ENCODE measurements at places on chromosomes 4 and X.

GRCh38 chr4:21387683-21388082 lies 560.9 kb downstream of the KCNIP4 start:
- DNase-seq, result no peak

DNA sequence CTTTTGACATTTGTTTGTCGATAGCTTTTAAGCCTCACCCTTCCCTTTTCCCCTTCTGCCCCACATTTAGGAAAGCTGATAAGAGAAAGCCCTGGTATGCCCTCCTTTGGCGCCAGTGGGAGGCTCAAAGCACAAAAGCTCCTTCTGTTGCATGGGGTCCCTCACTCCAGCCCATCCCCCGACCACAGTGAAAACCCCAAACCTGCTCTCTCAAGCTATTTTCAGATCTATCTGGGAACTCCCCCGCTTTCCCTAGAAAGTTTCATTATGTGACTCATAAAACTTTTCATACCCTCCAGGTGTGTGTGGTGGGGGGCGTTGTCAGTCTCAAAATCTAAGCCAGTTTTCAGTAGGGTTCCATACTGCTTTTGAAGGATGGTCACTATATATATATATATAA lies 259.0 kb upstream of the PCDH7 start:
- no peak for DNase-seq

GRCh38 chr4:70849291-70849690 lies 9.6 kb upstream of the GRSF1 start:
- no peak for DNase-seq

GRCh38 chr4:144634978-144635747 lies 10.8 kb upstream of the HHIP start:
- DNase-seq, result no peak

DNA sequence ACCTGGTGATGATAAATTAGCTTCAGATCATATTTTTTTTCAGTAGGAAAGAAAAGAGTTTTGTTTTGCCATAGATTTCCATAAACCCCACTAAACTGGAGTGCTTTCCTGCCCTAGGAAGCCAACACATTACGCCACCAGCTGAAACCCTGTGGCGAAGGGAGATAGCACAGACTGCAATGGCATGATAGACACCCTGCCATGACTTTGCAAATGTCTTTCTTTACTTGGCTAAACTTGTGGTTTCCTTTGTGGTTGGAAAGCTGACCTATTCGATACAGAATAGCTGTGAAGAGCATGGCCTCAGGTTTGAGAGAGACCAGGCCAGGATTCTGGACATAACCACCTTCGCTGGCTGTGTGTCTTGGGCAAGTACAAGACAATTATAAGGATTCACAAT lies 19.1 kb downstream of the MFAP3L start:
- no peak for DNase-seq

- no peak for DNase-seq
These were observed 255.7 kb upstream of the RPS6KA3 start for GRCh38 chrX:20522420-20522819.

DNA sequence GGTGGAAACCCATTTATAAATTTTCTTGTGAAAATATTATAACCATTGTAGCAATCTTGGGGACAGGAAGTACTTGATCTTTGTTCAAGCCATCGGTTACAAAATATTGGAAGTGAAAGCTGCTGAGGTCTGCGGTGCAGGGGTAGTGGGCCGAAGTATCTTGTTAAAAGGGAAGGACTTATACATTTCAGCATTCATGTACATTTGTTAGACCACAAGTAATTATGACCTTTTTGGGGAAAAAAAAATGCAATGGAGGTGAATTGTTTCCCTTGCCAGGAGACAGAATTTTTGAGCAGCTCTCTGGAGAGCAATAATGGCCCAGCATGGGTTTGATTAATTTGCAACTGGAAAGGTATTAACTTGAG lies 121.3 kb downstream of the EGF start:
- no peak for DNase-seq

- peak; percentile 55 for DNase-seq
These were observed 721 bp upstream of the MAOA start for GRCh38 chrX:43655151-43656004.

- DNase-seq, result no peak
These were observed 44.3 kb downstream of the EFHC2 start for GRCh38 chrX:44299177-44299576.

DNA sequence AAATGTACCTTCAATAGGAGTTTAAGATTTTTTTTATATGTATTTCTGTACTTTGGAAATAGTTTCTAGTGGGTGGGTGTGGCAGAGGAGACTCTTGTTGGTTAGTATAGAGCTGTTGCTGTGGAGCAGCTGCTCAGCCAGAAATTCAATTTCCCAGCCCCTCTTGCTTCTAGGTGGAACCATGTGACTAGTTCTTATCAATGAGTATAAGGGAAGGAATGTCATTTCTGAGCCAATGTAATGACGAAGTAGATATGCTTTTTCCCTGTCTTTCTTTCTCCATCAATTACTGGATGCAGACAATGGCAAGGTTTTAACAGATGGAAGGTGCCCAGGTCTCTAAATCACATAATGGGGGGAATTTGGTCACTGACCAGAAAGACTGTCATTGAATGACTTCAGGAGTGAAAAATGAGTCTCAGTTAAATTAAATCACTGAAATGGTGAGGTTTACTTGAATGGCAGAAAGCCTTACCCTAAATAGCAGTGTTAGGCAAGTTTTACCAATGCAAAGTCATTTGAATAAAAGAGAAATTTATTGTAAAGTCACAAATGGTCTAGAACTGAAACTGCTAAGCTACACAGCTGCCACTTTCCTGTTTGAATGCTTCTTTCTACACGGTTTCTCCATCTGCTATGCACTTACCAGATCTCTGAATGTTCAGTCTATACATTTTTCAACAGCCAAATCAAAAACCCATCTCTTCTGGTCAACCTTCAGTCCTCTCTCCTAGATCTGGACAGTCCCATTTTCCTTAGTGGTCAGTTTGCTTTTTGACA lies 795.4 kb upstream of the MAGEB2 start:
- no peak for DNase-seq

DNA sequence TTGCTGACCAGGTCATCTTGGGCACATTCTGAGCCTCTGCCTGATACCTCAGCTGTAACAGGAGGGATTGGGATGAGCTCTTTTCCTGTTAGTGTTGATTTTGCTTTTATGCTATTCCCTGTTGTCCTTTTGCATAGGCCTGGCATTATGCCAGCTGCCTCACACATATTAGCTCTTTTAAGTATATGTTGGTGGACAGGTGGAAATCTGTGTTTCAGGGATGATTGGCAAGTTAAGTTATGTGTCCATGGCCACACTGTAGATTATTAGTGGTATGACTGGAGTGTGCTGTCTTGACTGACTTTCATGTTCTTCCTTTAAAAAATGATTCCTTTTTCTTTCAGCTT lies 28.9 kb downstream of the NSD2 start:
- DNase-seq, result no peak

- no peak for DNase-seq
These were observed 17.0 kb downstream of the LAMP2 start for GRCh38 chrX:120452131-120452530.

GRCh38 chr4:6647582-6648230 lies 7.2 kb downstream of the MRFAP1 start:
- DNase-seq, result no peak

GRCh38 chr4:146335763-146336409 lies 121.5 kb downstream of the REELD1 start:
- no peak for DNase-seq

- DNase-seq, result no peak
These were observed 46.1 kb upstream of the HOPX start for GRCh38 chr4:56727150-56727549.

DNA sequence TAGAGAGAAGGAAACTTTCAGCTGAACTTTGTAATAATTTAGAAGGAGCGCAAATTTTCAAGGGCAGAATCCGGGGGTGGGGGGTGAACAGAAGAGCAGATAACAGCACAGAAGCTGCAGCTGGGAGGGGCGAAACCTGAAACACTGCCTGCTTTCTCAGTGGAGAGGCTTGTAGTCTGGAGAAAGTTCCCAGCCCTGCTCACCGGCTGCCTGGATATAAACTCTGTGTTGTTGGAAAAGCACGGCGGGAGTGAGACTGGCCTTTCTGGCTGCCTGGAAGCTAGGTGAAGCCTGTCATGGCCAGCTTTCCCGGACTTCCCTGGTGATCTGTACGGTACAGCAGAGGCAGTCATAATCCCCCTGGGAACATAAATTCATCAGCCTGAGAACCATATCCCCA lies 1352.1 kb upstream of the DIAPH2 start:
- DNase-seq, result no peak

GRCh38 chr4:104490770-104491480 lies 3.8 kb downstream of the CXXC4 start:
- peak; percentile 46 for DNase-seq

DNA sequence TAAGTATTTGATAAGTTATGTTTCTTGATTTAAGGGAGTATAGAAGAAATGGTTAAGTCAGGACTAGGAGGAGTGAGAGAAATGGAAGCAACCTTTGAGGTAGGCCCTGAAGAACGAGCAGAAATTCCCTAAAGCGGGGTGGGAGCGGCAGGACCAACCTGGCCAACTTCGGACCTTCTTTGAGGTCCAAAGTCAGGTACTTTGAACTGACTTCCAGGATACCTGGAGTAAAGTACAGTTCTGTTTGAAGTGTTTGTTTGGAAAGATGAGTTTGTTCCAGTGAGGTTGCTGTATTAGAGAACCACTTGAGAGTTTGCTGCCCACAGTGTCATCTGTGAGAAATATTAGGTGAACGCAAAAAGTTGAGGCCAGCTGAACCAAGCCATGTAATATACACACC lies 11.7 kb downstream of the RNF4 start:
- DNase-seq, result no peak

GRCh38 chrX:46649421-46650260 lies 76.1 kb downstream of the CHST7 start:
- no peak for DNase-seq

GRCh38 chr4:142202404-142203332 lies 566.3 kb downstream of the IL15 start:
- no peak for DNase-seq

GRCh38 chr4:953574-953915 lies 19.8 kb downstream of the DGKQ start:
- DNase-seq, result no peak

DNA sequence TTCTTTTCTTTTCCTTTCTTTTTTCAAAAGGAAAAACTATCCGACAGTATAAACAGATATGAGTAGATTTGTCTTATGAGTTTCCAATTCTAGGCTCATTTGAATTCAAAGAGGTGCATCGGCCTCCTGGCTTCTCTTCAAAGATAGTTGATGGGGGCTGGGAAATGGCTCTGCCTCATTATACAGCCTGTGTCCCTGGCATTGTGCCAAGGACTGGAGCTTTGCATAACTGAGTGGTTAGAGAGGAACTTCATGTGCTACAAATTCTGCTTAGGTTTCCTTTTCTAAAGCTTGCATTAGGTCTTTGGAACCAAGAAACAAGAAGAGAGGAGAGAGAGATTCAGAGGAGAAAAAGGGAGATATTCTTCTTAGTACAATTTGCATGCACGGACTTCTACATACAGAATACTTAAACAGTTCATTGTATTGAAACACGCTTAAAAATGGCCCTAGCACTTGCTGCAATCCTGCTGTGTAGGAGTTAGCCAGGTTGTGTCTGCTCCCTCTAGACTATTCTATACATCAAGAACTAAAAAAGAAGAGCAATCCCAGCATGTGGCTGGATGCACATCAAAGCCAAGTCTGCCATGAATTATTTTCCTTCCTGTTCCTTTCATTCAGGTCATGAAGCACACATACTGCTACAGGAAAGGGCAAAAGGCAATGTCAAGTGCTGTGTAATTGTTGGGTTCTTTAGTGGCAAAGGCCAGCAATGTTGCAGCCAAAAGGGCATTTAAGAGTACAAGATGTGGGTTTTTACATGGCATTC lies 70.9 kb downstream of the INTS12 start:
- DNase-seq, result no peak

DNA sequence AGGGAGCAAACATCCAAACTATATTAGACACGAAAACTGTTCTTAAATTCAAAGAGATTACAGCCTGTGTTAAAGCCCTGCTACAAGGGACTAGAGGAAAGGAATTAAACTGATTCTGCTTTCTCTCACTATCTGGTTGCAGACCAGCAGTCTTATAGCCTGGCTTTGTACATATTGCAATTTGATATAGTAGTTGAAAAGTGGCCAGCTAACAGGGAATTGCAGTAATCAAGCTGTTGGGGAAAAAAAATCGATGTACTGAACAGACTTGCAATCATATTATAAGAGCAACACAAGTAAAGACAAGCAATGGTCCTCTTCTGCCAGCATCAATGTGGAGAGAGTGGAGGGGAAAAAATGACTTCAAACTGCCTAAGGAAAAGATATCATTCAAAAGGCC lies 364.4 kb upstream of the EPHA5 start:
- no peak for DNase-seq

DNA sequence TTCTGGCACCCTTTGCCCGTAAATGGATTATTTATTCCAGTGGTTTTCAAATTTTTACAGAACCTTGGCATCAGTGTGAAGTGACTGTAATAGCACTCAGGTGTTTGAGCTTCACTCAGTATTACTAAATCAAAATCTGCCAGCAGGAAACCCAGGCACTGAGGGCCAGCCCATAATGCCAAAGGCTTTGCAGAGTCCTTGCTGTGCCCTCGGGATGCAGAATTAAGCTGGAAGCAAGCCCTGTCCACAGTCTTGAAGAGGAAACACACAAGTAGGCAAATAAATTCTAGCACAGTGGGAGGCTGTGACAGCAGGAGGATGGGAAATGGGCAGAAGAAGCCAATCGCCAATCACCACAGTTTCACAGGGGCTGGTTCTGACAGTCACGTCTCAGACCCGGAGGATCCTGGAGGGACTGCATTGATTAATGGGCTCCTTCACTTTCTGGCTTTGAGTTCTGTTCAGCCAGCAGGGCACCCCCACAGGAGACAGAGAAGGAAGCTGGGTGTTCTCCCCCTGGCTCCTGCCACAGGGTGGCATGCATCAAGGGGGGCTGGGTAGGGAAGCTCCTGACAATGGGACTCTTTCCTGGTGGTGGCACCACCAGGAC lies 138.8 kb downstream of the MTNR1A start:
- DNase-seq, result no peak

- no peak for DNase-seq
These were observed 8.2 kb downstream of the CLCN3 start for GRCh38 chr4:169628579-169628978.

- peak; percentile 1 for DNase-seq
These were observed 48.6 kb upstream of the EMCN start for GRCh38 chr4:100566396-100566795.
